ENCODE measurements at places on chromosomes 7 and 10.

- peak; percentile 98 for DNase-seq
Measured at GRCh38 chr7:22572937-22573336, 72.9 kb upstream of the STEAP1B start.

DNA sequence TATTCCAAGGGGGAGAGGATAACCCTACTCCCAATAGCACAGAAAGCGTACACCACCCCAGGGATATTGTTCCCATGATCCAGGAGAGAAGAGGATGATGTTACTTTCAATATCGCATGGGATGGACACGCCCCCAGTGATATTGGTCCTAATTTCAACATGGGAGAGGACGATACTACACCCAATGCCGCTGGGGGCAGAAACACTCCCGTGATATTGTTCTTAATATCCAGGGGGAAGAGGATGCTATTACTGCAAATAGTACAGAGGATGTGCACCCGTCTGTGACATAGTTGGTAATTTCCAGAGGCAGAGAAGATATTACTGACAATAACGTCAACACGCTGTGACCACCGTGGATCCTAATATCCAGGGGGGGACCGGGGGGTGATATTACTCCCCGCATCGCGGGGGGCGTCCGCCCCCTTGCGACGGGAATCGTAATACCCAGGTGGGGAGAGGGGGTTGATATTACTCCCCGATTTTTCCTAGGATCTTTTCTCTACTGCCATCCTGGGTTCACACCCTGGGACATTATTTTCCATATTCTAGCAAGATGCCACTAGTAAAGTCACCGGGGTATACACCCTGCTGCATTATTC is 16.6 kb downstream of the MEIG1 start:
- DNase-seq: no peak

DNA sequence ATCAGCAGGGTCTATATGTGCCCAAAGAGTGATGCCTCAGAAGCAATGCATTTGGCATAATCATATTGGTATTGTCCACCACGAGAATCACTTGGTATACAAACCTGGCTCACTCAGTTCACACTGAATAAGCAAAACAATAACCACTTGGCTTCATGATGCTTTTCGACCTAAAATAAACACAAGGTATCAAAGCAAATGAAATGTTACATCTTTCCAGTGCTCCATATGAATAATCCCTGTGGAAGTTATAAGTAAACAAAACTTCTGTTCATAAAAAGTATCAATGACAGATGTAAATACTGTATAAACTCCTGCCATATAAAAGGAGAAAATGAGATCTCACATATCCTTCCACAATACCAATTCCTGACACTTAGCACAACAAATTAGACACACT is 29.8 kb upstream of the EBLN1 start:
- DNase-seq: peak; percentile 82

DNA sequence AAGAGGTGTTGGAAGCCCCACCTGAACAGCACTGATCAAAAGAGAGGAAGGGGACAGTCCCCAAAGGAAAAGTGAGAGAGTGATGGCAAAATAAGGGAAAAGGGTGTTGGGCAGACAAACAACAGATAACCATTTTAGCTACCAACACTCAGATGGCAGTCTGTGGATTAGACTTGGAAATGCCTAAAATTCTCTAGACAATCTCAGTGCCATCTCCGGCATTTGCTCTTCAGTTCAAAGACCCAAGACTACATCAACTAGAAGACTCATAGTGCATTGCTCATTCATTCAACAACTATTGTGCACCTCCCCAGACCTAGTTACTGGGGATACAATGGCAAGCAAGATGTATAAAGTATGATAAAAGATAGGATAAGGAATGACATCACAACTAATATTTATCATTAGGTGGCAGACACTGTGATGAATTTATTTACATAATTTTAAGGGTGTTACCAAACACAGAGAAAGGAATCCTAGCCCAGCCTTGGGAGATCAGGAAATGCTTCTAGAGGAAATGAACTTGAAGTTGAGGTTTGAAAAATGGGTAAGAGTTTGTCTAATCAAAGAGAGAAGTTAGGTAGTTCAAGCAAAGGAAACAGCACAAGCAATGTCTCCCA is 109.3 kb upstream of the ARID5B start:
- DNase-seq: no peak

- peak; percentile 64 for DNase-seq
Measured at GRCh38 chr10:57983281-57983791, 284.4 kb downstream of the IPMK start.

GRCh38 chr7:41702635-41703371 is at the start of gene INHBA:
TSS of gene INHBA (minus strand) at chr7:41703090. CDS start at chr7:41700374, 2,716 bp downstream.
- peak; percentile 96 for DNase-seq

DNA sequence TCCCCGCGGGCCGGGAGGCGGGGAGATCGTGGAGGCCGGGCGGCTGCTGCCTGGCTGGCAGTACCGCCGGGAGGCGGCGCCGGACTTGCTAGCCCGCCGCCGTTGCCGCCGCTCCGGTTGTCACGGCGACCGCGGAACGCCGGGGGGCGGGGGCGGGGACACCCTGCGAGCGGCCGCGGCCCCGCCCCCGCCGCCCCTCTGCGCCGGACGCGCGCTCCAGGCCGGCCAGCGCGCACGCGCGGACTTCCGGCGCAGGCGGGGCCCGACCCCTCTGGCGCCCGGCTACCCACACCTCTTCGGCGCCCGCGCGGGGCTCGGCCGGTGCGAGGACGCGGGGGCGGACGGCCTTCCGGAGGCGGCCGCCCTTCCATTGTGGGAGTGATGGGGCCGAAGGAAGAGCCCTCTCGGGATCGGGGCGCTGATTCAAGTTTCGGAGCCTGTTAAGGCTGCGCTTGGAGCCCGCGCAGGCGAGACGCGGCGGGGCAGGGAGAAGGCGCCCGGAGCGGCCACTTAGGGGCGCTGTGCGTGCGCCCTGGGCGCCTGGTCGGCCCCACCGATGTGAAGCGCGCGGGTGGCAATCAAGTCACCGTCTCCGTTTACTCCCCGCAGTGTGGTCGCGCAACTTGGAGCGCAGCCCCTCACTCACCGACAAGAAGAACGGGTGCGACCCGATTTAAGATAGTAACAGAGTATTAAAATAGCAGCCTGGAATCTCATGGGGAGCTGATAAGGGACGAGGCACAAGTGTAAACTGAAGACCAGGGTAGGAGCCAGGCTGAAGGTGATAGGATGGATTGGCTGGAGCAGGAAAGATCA is 449 bp upstream of the DPY19L1 start:
- peak; percentile 89 for DNase-seq

DNA sequence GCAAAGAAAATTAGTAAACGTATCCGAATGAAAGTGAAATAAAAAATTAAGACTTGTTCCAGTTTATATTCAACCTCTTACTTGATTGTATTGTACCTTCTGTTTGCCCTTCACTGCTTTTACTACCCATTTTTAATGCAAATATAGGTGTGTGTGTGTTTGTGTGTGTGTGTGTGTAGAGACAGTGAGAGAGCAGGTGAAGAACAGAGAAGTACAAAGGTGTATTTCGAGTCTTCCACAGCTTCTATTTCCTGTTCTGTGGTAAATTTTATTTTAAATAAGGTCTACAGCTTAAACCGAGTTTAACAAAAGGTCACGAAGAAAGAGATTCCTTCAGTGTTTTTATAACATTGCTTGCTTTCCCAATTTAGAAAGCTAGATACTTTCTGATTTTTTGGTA is 12.7 kb upstream of the SVIL start:
- no peak for DNase-seq

GRCh38 chr10:49180444-49180860 is 7.7 kb downstream of the TMEM273 start:
- DNase-seq: no peak

GRCh38 chr10:46272863-46273415 is 13.9 kb upstream of the ANTXRL start:
- DNase-seq: no peak

Data from PC-3 (cell line).